ENCODE measurements at places on chromosomes 3 and 15.

DNA sequence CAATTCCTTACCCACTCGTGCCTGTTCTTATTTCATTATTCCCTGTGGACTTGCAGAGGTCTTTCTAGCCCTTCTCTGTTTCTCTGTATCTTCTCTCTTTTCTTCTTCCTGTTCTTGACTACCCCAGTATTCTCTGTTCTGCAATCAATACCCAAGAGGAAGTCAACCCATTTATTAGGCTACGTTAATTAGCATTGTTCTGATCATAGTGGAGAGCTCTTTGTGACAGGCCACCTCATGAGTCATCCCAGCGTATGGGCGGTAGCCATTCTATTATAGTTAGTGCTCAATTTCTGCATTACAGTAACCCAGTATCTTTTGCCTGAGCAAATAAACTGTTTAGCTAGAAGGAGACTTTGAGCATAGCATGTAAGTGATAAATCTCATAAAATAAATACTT is 259.5 kb upstream of the GRM7 start:
- no peak for DNase-seq

GRCh38 chr3:67635806-67636205 is 18.6 kb downstream of the SUCLG2 start:
- DNase-seq: no peak

DNA sequence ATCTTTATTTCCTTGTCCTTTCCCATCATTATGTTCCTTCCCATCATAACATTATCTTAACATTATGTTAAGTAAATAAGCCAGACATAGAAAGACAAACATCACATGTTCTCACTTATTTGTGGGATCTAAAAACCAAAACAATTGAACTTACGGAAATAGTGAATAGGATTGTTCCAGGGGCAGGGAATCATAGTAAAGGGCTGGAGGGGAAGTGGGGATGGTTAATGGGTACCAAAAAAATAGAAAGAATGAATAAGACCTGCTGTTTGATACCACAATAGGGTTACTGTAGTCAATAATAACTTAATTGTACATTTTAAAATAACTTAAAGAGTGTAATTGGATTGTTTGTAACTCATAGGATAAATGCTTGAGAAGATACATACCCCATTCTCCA is 36.7 kb upstream of the MBNL1 start:
- no peak for DNase-seq

- DNase-seq: no peak
These were observed 404.4 kb upstream of the MDFIC2 start for GRCh38 chr3:70716832-70717231.

DNA sequence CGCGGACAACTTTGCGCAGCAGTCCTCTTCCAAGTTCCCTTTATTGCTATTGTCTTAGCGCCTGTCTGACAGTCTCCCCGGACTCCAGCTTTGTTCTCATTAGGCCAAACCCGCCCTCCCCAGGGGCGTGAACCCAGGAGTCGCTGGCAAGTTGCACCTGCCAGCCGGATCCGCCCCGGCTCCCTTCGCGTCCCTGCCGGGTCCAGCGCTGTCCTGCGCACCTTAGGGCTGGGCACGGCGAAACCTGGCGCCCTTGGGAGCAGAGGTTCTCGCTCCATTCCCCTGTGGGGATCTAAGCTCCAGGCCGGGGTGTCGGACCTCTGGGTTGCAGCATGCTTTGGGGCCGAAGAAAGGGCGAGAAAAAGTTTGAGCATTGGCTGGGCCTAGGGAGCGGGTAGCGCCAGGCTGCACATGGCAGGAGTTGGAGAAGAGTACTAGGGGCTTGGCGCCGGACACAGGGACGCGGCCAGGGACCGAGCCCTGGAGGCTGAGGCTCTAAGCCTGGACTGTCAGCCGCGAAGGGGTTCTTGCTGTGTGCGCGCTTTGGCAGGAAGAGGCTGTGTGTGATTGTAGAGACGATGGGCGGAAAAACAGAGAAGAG is 335.1 kb upstream of the THRB start:
- DNase-seq: no peak

DNA sequence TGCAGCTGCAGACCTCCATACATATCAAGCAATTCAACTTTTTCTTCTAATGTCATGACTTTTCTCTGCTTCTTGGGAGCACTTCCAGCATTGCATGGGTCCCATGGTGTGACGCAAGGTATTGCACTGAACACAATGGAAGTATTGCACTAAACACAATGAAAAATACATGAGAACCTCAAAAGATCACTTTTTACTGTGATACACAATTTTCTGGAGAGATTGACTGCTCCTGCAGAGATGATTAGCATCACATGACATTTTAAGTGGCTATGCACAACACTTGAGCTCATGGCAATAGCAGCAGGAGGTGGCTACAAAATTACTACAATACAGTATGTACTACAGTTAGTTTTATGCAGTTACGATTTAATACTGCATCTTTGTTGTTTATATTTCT is 113.5 kb upstream of the BHLHE40 start:
- no peak for DNase-seq

DNA sequence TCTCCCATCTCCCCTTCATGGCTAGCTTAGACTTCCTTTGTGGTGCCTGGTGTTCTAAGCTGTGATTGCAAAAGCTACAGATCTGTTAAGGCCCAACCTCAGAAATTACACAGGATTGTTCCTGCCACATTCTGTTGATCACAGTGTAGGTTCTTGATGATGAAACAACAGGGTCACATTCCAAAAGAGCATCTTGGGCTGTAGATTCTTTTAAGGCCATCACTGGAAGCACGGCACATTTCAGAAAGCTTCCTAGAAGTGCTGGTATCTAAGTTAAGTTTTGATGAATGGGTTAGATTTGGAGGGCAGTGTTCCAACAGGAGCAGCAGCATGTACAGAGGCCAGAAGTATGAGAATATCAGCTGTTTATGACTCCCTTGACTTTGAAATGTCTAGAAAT is 107.5 kb upstream of the SKOR1 start:
- DNase-seq: no peak

GRCh38 chr15:66751579-66751978 is 49.5 kb downstream of the SMAD6 start:
- no peak for DNase-seq

- DNase-seq: no peak
These were observed 133.5 kb downstream of the SNRPN start for GRCh38 chr15:25088261-25088790.

DNA sequence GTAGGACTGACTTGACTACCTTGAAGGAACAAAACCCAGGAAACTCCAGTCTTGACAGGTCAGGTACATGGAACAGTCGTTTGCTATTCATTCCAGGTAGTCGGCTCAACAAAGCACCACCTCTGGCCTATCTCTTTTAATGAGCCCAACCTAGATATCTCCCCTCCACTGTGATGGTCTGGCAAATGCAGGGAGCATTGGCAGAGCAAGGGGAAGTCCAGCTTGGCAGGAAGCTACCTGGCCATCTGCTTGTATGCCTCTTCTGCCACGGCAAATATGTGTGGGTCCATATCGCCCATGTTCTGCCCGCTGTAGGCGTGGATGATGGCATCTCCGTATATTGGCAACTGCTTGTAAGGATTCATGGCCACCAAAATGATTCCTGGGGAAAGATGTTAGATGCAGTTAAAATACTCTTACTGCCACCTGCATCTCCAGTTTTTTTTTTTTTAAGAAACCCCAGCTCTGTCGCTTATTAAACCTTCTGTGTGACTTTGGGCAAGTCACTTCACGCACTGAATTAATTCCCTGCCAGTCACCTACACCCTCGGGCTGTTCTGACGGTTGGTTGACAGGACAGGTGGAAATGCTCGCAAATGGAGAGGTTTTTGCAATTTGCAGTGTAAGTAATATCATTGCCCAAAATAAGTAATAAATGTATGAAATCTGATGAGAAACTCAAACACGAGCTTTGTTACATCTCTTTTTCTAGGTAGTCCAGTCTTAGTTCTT is 16.8 kb downstream of the MYO5C start:
- no peak for DNase-seq

DNA sequence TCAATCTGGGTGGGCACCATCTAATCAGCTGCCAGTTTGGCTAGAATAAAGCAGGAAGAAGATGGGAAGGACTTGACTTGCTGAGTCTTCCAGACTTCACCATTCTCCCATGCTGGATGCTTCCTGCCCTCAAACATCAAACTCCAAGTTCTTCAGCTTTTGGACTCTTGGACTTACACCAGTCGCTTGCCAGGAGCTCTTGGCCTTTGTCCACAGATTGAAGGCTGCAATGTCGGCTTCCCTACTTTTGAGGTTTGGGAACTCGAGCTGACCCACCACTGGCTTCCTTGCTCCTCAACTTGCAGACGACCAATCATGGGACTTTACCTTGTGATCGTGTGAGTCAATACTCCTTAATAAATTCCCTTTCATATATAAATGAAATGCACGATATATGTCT is 8.6 kb upstream of the LIPC start:
- DNase-seq: no peak

GRCh38 chr3:174356596-174356995 is 502.5 kb upstream of the NAALADL2 start:
- DNase-seq: no peak

DNA sequence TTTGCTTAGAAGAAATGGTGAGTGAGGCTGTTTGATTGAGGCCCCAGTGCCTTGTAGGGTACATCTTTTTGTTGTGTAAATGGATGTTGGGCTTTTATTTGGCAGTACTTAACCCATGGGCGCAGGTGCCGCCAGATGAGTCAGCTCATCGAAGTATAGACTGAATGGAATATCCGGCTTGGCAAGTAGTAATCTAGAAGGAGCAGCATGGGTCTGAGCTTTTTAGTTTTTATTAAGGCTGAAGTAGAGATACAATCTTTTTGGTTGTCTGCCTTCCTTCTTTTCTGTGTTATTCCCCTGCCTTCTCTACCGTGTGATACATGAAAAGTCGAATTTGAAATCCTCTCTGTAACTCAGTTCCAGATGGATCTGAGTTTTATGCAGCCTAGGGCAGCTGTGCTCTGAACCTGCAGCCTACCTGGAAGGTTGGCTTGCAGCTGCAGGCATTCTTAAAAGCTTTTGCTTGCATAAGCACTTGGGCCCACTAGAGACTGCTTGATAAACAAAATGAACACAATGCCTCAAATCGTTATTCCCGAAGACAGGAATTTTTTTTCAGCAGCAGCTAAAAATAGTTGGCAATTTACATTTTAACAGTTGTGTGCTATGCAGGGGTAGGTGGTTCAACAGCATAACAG is 177.5 kb upstream of the CGNL1 start:
- DNase-seq: no peak

DNA sequence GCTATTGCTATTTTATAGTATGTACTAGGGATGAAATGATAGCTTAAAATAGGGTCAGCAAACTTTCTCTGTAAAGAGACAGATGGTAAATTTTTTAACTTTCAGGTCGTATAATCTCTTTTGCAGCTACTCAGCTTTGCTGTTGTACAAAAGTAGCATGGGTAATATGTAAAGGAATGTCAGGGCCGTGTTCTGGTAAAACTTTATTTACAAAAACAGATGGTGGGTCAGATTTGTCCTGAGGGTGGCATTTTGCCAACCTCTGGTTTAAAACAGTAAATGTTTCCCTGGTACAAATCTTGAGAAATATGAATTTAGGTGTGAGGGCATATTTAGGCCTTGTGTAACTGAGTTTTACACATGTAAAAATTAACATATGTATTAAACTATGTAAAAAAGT is 18.6 kb downstream of the NMD3 start:
- no peak for DNase-seq

DNA sequence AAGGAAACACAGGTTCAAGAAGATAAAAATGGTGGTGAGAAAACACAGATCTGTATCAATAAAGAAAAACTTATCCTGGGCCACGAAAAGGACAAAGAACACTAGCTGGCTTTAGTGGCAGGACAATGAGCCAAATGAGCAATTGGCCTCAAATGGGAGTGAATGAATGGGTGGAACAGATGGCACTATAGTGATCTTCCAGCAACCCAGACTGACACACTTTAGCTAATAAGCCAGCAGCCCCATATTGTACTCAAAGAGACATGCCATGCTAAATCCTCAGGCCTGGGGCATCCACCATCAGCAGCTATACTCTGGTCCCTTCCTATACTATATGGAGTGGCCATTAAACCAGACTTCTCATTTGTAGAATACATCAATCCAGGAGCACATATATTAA is 60.0 kb upstream of the GADL1 start:
- DNase-seq: no peak

GRCh38 chr3:19920401-19921080 is 13.5 kb downstream of the EFHB start:
- no peak for DNase-seq

GRCh38 chr3:43155464-43156121 is 49.7 kb upstream of the POMGNT2 start:
- DNase-seq: peak; percentile 59

DNA sequence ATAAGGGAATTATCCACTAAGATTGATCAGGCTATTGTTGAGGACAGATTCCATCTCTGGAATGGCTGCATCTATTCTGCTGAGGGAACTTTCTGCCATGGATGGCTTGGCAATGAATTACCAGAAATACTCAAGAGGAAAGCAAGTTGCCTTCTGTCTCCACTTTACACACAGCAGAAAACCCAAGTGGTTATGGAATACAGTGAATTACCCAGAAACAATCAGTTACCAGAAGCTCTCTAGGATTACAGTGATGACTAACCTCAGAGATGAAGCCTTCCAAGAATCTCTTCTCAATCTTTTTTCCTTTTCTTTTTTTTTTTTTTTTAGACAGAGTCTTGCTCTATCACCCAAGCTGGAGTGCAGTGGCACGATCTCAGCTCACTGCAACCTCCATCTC is 183.3 kb downstream of the WDR76 start:
- DNase-seq: peak; percentile 25

GRCh38 chr3:98540346-98540745 is 8.6 kb downstream of the GPR15 start:
- no peak for DNase-seq

- no peak for DNase-seq
These were observed 15.2 kb downstream of the ITPR1 start for GRCh38 chr3:4508048-4508981.

- DNase-seq: no peak
These were observed 573.9 kb downstream of the AGBL1 start for GRCh38 chr15:86653344-86654197.

DNA sequence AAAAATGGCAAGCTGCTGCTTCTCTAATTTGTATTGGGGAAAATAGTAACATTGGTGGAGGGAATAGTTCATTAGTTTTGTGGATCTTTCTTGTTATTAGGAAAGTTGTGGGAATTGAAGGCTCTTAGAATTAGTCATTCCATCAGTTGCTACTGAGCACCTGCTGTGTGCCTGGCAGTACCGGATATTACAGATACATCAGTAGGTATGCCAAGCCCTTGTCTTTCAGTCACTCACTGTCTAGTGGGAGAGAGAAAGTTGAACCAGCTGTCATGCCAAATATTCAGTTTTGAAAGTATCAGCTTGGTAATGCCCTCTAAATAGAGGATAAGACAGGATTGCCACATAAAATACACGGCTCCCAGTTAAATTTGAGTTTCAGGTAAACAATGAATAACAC is 32.5 kb downstream of the IGSF10 start:
- no peak for DNase-seq

DNA sequence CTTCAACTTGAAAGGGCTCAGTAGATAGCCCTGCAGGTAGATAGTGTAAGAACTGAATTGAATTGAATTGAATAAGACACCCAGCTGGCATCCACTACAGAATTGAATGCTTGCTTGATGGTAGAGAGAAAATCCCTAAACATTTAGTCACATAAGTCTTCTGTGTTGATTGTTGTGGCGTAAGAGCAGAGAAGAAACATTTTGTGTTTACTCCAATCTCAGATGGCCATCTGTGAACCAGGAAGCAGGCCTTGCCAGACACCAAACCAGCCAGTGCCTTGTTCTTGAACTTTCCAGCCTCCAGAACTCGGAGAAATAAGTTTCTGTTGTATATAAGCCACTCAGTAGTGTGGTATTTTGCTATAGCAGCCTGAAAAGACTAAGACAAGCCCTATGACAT is 43.6 kb downstream of the SST start:
- DNase-seq: no peak
